ENCODE measurements at places on chromosomes 16 and 17. TPM values are rescaled to one million over a fixed set of nuclear protein-coding genes. Genes with fewer than 3 reads are reported as not detected.

GRCh38 chr17:7023576-7024401 lies 939 bp downstream of the BCL6B start:
- peak; percentile 98 for DNase-seq

GRCh38 chr17:77273397-77274085 lies 132.8 kb downstream of the SEC14L1 start:
- no peak for DNase-seq

GRCh38 chr16:73140929-73141328 lies 93.0 kb upstream of the ZFHX3 start:
- no peak for DNase-seq

GRCh38 chr17:4548721-4549531 lies 6.3 kb downstream of the MYBBP1A start:
- no peak for DNase-seq

GRCh38 chr16:88753602-88754001 lies 31.4 kb downstream of the PIEZO1 start:
- DNase-seq: no peak

DNA sequence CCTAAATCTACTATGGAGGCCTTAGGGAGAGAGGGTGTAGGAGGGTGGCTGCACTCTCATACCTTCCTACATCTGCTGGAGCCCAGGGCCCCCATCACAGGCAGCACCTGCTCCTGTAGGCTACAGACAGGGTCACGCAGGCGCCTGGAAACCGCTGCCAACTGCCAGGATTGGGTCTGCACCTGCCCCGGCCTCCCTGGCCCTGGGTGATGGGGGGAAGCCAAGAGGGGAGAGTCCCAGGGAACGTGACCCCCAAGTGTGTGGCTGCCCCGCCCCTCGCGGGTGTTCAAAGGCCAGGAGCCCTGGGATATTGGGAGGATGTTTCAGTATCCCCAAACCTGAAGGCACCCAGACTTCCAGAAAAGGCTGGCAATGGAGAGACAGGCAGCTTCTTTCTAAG lies 5.6 kb upstream of the TEX19 start:
- DNase-seq: no peak

DNA sequence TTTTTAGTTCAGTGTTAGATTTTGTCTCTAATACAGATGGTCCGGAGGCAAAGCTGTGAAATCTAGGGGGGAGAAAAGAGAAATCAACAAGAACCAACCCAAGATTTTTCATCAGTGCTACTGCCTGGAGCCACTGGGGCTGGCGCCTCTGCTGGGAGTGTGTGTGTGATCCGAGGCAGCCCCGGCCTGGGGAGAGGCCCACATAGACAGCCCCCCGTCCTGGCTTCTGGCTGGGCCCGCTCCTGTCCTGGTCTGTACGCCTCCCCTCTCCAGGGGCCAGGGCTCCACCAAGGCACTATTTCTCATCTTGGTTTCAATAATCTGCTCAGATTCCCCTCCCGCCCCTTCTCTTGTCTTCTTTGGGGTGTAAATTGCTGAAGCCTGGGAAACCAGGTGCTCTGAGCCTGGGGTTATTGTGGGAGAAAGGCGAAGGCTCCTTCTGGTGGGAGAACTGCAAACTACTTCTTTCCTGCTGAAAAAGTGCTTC lies 7.8 kb downstream of the BAHCC1 start:
- no peak for DNase-seq

DNA sequence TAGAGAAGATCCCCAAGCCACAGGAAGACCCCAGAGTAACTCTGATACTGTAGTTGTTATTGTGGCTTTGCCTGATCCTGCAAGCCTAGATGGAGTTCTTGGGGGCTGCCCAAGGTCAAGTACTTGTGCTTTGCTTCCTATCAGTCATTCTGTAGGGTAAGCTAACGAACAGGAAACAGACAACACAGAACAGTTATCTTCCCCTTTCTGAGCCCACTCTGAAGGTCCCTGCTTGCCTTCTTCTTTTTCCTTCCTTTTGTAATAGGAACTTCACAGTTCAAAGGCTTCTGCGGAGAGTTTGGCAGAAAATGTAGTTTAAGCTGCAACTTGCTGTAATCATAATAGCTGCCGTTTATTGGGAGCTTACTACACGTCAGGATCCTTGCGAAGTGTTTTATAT lies 494.1 kb upstream of the ERCC4 start:
- DNase-seq: no peak

GRCh38 chr16:83630979-83631378 lies 176.8 kb upstream of the HSBP1 start:
- no peak for DNase-seq

GRCh38 chr17:67585077-67585602 lies 132.6 kb upstream of the NOL11 start:
- DNase-seq: no peak

The MYH4 gene
- not detected for total RNA-seq

The MT4 gene
- not detected for total RNA-seq

The MT2A gene
- 121 TPM for total RNA-seq

The GLTPD2 gene
- total RNA-seq: not detected

The C1QTNF1 gene
- total RNA-seq: not detected
